Epithelial cell of prostate (primary cell): ENCODE measurements at places on chromosomes 5 and 9.
A peak's percentile ranks its signal among the peaks of the same experiment; 100 is the strongest.

GRCh38 chr9:81791076-81791475, 101.7 kb upstream of the TLE1 start:
- no peak for DNase-seq

DNA sequence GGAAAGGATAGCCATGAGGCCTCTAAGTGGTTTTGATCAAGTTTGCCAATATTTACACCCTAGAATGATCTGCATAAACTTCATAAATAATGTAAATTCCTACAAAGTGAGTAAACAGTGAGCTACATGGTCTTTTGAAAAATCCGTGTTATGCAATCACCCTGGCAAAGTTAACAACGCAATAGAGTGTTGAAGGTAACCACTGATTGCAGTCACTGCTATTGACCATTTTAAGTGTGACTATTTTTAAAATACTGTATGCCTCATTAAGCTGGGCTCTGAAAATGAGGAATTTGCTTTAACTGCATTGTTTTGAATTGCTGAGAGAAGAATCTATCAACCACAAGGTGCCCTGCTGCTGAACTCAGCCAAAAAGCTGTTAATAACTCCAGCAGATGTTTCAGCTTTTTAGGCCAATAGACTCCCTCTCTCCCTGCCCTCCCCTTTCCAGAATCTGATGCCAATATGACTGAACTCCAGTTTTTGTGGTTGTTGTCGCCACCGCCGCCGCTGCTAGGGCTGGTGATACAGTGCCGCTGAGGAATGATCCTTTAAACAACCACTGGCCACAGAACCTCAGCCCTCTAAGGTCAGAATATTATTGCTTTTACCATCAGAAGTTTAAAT, 35.3 kb upstream of the SMARCA2 start:
- no peak for DNase-seq

DNA sequence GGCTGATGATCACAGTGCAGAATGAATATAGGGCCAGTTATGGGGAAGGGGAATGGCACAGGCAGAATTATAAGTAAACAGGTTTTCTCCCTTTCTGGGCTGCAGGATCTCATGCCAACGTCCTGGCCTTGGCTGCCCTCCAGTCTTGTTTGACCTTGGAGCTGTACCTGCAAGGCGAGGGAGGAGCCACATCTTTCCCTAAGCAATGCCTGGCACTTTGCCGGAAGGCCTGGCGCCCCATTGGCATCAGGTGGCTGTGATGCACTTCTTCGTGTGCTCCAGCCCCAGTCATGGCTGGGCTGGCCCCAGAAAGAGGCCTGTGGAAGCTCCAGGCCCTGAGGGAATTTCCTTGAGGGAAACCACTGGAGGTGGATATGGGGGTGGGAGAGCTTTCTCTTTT, 16.7 kb upstream of the IQGAP2 start:
- DNase-seq, result no peak

DNA sequence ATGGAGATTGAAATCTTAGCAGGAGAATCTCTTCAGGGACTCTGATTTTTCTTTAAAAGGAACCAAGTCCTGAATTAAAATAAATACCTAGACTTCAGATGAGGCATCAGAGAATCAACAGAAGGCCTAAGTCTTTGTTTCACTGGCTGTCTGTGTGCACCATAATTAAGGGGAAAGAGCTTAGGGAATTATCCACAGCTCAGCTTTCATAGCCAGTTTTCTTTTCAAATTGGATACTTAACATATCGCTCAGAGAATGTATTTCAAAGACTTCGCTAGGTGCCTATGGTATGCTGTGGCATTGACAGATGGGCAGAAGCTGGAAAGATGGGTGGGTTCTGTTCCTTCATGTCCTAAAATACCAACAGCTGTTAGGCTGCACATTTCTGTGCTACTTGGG, 325.8 kb downstream of the TMEM38B start:
- DNase-seq, result no peak

DNA sequence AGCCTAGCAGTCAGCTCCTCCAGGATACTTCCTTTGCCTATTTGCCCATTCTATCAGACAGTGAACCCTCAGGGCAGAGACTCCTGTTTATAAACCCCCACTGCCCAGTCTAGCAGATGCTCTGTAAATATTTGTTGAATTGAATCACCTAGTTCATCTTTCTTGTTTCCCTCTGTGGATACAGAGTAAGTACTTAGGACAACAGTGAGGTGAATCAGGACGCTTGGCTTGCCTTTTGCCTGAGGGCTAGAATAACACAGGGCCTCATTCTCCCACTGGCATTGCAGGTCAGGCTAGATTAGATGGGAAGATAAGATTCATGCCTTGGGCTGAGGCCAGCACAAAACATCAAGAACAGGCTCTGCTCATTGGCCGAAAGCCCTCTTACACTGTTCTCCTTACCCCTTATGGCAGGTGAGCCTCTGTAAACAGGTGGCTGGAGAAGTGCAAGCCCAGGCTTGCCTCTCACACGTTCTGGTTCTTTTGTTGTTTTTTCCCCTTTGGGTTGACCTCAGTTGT, 22.2 kb downstream of the TNFSF8 start:
- peak; percentile 95 for DNase-seq

DNA sequence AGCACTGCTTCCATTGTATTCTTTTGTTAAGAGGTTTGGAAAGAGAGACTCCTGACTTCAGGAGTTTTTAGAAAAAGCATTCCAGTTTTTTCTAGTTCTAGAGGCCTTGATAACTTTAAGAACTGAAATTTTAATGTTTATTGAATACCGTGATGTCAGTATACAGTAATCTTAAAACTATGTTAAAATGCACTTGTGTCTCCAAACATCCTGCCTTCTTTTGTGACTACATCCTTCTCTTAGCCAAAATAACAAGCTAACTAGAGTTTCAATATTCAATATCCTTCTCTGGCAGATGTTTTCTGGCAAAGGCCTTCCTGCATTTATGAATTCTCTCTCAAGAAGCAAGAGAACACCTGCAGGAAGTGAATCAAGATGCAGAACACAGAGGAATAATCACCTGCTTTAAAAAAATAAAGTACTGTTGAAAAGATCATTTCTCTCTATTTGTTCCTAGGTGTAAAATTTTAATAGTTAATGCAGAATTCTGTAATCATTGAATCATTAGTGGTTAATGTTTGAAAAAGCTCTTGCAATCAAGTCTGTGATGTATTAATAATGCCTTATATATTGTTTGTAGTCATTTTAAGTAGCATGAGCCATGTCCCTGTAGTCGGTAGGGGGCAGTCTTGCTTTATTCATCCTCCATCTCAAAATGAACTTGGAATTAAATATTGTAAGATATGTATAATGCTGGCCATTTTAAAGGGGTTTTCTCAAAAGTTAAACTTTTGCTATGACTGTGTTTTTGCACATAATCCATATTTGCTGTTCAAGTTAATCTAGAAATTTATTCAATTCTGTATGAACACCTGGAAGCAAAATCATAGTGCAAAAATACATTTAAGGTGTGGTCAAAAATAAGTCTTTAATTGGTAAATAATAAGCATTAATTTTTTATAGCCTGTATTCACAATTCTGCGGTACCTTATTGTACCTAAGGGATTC, 43.1 kb downstream of the NDFIP1 start:
- no peak for DNase-seq

DNA sequence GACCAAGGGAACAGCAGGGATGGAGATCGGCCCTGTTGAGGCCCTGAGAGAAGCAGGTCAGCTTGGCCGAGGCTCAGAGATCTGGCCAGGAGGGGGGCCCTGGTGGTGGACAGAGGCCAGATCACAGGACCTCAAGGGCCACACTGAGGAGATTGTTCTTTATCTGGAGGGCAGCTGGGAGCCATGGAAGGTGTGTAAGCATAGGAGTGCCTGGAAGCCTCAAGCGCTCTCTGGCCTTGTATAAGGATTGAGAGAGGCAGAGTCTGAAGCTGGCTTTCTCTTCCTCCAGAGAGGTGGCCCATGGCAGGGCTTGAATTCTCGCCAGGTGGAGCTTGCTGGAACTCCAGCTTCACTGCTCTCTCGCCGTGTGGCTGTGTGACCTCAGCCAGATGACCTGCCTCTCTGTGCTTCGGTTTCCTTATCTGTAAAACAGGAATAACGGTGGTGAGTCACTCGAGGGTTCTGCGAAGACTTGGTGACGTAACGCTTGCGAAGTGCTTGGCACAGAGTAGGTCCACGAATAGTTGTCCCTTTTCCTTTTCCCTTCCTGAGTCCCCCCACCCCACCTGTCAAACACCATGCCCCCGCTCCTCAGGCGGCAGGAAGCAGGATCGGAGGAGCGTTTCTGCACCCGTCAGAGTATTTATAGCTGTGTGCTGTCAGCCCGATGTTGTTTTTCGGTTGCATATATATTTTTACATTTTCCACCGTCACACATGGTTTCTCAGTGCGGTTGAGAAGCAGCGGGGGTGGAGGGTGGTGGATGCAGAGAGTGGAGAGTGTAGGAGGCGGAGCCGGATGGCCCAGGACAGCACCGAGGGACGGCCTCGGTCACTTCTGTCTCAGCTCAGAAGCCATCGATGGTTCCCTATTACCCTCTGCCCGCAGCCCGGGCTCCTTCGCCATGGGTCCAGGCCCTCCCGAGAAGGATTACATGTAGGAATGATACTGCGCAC, 17.0 kb upstream of the CRB2 start:
- DNase-seq, result no peak

- DNase-seq, result peak; percentile 43
Observed at GRCh38 chr5:136957428-136957827, 541.7 kb downstream of the SPOCK1 start.

DNA sequence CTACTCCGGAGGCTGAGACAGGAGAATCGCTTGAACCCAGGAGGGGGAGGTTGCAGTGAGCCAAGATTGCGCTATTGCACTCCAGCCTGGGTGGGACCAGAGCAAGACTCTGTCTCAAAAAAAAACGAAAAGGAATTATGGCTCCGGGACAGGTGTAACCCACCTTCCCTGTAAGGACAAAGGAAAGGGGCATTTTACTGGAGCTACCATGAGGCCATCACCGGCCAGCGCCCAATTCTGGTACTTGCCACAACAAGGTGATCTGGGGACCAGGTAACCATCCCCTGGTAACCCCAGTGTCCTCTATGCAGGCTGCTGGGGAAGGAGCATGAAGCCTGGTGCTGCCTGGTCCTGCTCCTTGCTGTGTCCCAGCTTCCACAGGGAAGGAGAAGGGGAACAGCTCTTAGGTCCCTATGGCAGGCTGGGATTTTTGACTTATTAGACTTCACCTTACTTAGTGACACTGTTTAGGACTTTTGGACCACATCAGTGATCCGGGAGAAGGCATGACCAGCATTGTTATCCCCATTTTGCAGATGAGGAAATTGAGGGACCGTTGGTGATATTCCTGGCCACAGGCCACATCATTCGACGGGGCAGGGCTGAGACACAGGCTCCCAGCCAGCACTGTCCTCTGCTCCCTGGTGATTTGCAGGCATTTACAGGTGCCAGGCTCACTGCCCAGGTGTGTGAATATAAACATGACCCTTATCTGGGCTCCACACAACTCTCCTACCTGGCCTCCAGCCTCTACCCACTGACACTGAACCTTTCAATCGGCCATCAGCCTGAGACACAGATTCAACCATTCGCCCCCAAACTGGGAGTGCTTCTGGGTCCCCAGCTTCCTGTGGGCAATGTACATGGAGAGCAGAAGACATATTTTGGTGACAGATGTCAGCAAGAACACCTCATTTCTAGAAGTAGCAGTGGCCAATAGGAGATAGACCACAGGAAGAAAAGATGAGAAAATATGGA, 26.5 kb upstream of the ABO start:
- DNase-seq, result no peak

- no peak for DNase-seq
Observed at GRCh38 chr9:35286381-35286780, 124.6 kb downstream of the UNC13B start.

- DNase-seq, result no peak
Observed at GRCh38 chr5:100026606-100027005, 508.6 kb upstream of the FAM174A start.

DNA sequence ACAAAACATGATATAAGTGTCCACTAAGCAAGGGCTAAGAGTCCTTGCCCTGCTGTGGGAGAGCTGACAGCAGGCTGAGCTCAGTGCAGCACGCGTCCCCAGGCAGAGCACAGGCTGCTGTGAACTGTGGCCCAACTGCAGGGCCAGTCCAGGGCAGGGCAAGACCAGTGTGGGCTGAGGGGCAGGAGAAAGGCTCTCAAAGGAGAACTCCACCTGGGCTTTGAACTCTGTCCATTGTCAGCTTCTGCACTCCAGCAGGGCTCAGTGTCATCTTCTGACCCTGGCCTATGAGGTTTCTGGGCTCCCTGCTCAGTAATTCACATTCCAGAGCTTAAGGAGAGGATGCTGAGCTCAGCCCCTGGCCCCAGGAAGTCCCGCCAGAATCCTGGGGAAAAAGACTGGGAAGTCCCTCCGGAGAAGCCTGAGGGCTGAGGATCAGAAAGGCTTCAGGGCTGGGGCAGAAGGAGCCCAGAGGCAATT, 37.4 kb downstream of the LHFPL2 start:
- no peak for DNase-seq

DNA sequence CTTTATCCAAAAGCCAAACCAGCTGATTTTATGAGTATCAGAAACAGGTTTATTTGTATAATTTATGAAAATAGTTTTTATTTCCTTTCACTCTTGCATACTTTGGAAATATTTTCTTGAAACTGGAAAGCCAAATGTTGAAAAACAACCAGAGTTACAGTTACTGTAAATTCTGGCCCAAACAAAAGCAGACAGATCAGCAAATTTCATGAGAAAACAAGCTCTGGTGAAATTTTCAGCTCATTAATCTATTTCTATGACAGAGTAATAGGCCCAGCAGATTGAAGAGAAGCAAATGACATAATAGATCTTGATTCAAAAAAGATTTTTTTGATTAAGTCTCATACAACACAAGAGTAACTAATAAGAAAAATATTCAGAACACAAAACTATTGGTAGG, 182.7 kb downstream of the ENC1 start:
- DNase-seq, result no peak

DNA sequence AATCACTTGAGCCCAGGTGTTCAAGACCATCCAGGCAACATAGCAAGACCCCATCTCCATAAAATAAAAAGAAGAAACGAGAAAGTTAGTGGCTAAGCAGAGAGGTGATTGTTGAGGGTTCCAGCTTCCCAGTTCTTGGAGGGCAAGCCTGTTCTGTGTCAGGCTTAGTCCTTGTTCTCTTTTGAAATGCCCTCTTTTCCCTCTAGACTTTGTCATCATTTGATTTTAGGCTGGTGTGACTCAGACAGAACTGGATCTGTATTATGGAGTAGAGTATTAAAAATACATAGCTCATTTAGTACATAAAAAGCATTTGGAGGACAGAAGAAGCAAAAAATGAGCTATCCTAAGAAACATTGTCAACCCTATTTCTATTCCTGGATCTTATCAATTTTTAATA, 159.4 kb downstream of the CD180 start:
- no peak for DNase-seq

DNA sequence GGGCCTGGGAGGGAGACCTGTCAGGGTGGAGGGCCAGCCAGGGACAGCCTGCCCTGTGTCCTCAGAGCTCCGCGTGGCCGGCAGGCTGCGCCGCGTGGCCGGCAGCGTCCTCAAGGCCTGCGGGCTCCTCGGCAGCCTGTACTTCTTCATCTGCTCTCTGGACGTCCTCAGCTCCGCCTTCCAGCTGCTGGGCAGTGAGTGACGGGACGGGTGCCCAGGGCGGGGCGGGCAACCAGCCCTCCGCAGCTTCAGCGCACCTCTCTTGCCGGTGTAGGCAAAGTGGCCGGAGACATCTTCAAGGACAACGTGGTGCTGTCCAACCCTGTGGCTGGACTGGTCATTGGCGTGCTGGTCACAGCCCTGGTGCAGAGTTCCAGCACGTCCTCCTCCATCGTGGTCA, 1.8 kb downstream of the SLC34A3 start:
- DNase-seq, result no peak

- no peak for DNase-seq
Observed at GRCh38 chr9:73617586-73617985, 465.9 kb downstream of the ANXA1 start.
